ENCODE measurements at places on chromosomes 16 and 17. TPM values are rescaled to one million over a fixed set of nuclear protein-coding genes. Genes with fewer than 3 reads are reported as not detected.

DNA sequence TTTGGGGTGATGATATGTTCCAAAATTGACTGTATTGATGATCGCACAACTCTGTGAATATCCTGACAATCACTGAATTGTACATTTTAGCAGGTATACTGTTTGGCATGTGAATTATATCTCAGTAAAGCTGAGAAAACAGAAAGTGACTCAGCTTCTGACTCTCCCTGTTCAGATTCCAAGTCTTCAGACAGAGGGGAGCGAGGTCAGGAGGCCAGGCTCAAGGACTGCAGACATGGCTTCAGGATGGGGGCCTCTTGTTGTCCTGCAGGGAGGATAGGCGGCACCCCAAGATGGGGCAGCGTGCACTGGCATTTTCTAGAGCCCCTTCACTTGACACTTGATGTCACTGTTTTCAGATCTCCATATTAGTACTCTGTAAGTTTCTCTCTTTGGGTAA lies 45.6 kb downstream of the KNOP1 start:
- no peaks in the 10 kb centered on the region for H3K4me1 ChIP-seq
- no peak overlapping the region for H3K27ac ChIP-seq
- no peaks in the 10 kb centered on the region for H3K27me3 ChIP-seq
- peak; percentile 39 for DNase-seq
- H3K36me3 ChIP-seq: peaks cover 15% of the 10 kb centered on the region

GRCh38 chr17:8320990-8321389 lies 10.9 kb downstream of the ARHGEF15 start:
- H3K27me3 ChIP-seq: peaks cover 41% of the 10 kb centered on the region
- H3K36me3 ChIP-seq: no peaks in the 10 kb centered on the region
- no peak for DNase-seq
- H3K4me3 ChIP-seq: no peak overlapping the region
- no peaks in the 10 kb centered on the region for H3K4me1 ChIP-seq

DNA sequence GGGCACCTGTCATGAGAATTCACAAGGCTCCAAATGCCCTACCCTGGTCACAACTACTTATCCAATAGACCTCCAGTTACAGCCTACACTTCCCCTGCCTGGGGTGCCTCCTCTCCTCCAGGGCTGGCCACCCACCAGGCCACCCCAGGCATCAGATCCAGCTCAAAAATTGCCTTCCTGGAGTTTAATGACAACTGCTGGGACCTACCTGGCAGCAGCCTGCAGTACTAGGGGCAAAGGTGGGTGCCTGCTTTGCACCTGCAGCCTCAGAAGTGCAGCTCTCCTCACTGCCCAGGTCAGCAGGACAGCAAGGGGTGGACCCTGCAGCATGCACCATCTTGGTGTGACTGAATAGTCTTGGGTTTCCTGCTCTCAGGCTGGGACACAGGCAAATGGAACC lies 3.6 kb downstream of the GP1BA start:
- no peaks in the 10 kb centered on the region for H3K27me3 ChIP-seq
- peaks cover 11% of the 10 kb centered on the region for H3K4me1 ChIP-seq
- H3K27ac ChIP-seq: no peak overlapping the region
- peaks cover 19% of the 10 kb centered on the region for H3K36me3 ChIP-seq
- H3K4me3 ChIP-seq: no peak overlapping the region

FAM234A gene
- total RNA-seq: 30.3 TPM

DNA sequence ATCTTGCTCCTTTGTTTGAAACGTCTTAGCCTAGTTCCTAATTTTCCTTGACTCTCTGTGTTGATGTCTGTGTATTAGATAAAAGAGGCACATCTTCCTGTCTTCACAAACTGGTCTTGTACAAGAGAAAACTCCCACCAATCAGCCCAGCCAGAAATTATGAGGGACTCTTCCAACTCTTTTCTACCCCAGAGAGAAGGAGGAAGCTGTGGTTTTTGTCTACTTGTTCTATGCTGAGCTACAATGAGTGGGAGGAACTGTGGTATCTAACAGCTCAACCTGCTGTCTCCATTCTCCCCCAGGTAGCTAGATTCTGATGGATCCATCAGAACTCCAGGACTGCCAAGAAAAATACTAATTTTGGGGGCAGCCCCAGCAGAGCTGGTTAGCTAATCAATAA lies 392.5 kb downstream of the HS3ST3B1 start:
- H3K27me3 ChIP-seq: peaks cover 3% of the 10 kb centered on the region
- H3K4me1 ChIP-seq: no peaks in the 10 kb centered on the region
- no peaks in the 10 kb centered on the region for H3K36me3 ChIP-seq
- no peak overlapping the region for H3K4me3 ChIP-seq
- no peak for DNase-seq
- H3K27ac ChIP-seq: no peak overlapping the region

GRCh38 chr16:66874079-66874775 lies 6.1 kb upstream of the PDP2 start:
- no peaks in the 10 kb centered on the region for H3K27me3 ChIP-seq
- DNase-seq: peak; percentile 49
- H3K36me3 ChIP-seq: no peaks in the 10 kb centered on the region
- H3K27ac ChIP-seq: peak overlapping the region; percentile 76
- H3K4me1 ChIP-seq: peaks cover 12% of the 10 kb centered on the region

- H3K27me3 ChIP-seq: no peaks in the 10 kb centered on the region
- H3K36me3 ChIP-seq: no peaks in the 10 kb centered on the region
- no peak overlapping the region for H3K4me3 ChIP-seq
Observed at GRCh38 chr17:83203073-83203471, 123.7 kb downstream of the METRNL start.
